Activated CD4-positive, alpha-beta T cell treated with anti-CD3 and anti-CD28 coated beads, Interleukin-2, amount 50 U/mL, for 1 hour (primary cell): ENCODE measurements at places on chromosomes 16 and 17.
A peak's percentile ranks its signal among the peaks of the same experiment; 100 is the strongest.

- DNase-seq, result no peak
These were observed 13.3 kb downstream of the USP22 start for GRCh38 chr17:21029515-21029914.

DNA sequence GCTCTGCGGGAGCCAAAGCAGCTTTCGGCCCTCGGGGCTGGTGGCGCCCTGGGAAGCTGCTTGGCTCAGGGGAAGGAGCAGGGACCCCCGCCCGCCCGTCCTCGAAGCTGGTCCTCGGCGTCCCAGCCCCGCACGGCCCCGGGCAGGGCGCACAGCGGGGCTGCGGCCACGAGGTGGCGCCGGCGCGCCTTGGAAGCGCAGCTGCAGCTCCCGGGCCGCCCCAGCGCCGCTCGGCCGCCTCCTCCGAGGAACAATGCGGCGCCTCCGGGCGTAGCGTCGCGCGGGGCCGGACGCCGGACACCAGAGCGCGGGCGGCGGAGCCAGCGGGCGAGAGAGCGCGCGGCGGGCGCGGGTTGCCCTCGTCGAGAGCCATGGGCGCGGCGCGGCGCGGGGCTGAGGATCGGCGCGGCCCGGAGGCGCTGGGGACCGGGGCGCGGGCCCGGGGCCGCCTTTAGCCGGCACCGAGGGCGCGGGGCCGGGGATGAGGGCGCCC is at the start of gene MGAT5B:
MGAT5B (plus strand) TSS at position 229 of the 493 bp plus-strand sequence. CDS start 626 bp downstream, outside the sequence.
- peak; percentile 77 for DNase-seq

- DNase-seq, result peak; percentile 89
These were observed 887 bp upstream of the LASP1 start for GRCh38 chr17:38868817-38869525.

- DNase-seq, result no peak
These were observed 90.2 kb downstream of the RTN4RL1 start for GRCh38 chr17:1934901-1935300.

GRCh38 chr17:77462090-77462489 is 321.3 kb downstream of the SEC14L1 start:
- DNase-seq, result no peak

DNA sequence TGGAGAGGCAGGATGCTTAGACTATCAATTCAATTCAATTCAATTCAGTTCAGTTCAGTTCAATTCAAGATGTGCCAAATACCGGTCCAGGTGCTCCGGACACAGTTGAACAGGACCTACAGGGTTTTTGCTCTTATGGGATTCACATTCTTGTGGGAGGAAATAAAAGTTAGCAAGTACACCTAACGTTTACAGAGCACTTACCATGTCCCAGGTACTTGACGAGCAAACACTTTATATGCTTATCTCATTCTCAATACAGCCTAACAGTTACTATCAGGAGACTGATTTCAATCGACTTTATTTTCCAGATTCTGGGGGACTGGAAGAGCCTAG is 467 bp upstream of the GDE1 start:
- no peak for DNase-seq

- DNase-seq, result peak; percentile 26
These were observed 46.1 kb upstream of the BPTF start for GRCh38 chr17:67779098-67779672.

DNA sequence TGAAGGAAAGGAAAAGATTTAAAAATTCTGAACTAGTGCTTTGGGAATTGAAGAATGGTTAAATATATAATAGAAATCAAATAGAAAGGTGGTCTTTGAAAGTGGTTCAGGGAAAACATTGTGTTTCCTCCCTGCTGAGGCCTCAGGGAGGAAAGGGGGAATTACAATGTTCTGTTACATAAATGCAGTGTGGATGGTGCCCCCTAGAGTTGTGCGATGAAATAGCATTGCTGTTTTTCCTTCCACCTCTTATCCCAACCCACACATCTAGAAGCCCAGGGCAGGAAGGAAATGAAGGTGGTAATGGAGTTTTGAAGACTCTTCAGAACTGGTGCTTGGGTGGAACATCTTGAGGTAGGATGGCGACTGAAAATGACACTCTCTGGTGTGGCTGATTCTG is 6.4 kb upstream of the TOX3 start:
- no peak for DNase-seq

- no peak for DNase-seq
These were observed 120.2 kb downstream of the SMG6 start for GRCh38 chr17:2183346-2183745.

DNA sequence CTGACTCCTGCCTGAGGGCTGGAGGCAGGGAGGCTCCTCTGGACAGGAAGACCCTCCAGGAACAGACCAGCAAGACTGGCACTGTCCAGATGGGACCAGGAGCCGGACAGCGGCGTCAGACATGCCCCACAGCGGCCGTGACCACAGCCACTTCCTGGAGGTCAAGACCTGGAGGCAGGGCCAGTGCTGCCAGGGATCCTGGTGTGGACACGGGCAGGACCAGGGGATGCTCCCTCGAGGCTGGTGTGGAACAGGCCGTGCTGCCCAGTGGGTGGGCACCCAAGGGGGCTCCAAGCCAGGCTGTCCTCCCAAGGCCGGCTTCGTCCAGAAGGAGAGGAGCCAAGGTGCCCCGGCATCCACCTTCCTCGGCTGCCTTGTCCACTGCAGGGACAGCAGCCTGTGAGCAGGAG is 4.5 kb upstream of the CCDC57 start:
- DNase-seq, result no peak

DNA sequence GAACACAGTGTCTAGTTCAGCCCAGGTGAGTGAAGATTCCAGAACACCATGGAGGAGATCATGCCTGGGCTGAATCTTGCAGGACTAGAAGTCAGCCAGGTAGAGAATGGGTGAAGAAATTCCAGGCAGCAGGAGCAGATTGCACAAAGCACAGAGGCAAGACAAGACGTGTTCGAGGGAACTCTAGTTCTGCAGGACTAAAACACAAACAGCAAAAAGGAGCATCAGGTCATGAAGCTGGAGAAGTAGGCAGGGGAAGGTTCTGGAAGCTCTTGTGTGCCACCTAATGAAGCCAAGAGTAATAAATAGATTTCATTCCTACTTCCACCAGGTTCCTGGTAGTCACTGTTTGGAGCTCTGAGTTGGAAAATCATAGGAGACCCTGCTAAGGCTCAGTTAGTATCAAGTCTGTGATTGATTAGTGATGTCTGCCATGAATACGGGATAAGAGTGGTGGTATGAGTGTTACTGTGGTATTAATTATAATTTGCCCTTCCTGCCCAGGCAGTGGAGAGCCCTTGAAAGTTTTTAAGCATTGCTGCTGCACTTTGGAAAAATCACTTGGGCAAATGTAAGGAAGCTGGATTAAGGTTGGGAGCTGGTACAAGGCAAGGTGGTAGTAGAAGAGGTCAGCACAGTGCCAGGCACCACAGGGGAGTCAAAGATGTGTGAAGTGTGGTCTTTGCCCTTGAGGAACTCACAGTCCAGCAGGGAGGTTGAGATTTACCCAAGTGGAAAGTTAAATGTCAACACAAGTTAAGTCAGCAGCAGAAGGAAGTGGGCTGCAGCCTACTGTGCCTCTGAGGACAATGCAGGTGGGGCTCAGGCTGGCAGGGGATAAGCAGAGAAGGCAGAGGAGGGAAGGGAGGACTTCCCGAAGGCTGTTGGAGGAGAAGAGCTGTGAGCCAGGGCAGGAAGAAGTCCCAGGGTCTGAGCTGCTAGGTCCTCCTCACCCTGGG is 13.5 kb upstream of the FOXN1 start:
- DNase-seq, result no peak

DNA sequence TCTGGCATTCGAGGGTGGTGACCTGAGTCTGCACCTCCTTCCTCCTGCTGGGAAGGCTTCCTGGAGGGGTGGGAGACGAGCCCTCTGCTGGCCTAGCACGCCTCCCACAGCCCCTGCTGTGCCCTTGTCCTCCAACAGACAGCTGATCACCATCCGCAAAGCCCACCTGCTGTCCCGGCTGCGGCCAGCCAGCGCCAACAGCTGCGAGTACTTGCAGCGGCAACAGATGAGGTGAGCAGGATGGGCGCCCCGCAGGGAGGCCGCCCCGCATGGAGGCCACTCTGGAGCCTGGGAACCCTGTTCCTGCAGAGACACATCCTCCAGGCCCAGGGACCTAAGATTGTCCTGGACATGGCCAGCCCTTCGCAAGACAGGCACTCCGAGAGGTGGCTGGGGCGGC is 21.6 kb downstream of the UBALD1 start:
- no peak for DNase-seq

GRCh38 chr17:72953621-72954020 is 138.9 kb downstream of the SLC39A11 start:
- DNase-seq, result no peak

- DNase-seq, result no peak
These were observed 100.7 kb downstream of the CYLD start for GRCh38 chr16:50842589-50842988.

- no peak for DNase-seq
These were observed 55.1 kb upstream of the CNTNAP4 start for GRCh38 chr16:76222087-76222486.

DNA sequence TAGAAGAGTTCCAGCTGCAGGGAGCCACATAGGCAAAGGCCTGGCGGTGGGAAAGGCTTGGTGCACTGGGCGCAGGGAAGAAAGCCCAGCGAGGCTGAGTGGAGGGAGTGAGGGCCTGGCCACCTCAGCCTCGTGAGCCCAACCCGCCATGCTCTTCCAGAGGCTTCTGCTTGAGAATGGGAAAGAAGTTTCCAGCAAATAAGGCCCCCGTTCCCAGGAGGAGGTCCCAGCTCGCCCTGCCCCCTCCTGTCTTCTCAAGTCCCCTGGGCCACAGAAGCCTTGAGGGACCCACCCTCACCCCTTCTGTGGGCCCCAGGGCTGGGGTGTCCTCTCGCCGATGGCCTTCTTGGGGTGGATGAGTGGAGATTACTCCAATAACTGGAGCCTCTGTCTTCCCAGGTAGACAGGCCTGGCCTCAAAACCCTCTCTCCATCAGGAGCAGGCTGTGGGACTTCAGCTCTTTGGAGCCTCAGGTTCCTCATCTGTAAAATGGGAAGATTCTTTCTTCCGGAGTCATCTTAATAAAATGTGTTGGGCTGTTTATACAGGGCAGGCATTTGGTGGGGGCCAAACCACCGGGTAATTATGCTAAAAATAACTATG is 933 bp upstream of the SNN start:
- DNase-seq, result no peak

- DNase-seq, result no peak
These were observed 38.6 kb upstream of the TOB1 start for GRCh38 chr17:50904518-50905459.

DNA sequence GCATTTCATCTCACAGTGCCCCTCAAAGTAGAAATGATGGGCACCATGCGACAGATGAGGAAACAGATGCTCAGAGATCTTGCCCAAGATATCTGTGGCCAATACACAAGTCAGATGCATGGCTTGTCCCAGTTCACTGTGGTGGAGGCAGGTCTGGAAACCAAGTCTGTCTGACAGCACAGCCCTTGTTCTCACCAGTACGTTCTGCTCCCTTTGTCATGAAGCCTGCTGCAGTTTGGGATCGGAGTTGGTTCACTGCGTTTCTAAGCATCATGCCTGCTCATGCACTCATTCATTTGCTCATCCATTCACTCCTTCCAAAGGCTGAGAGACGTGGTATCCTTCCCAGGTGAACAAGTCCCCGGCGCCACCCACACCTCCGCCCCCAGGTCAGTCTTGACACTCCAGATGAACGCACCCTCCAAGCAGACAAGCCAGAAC is 27.2 kb upstream of the MEAK7 start:
- DNase-seq, result no peak

DNA sequence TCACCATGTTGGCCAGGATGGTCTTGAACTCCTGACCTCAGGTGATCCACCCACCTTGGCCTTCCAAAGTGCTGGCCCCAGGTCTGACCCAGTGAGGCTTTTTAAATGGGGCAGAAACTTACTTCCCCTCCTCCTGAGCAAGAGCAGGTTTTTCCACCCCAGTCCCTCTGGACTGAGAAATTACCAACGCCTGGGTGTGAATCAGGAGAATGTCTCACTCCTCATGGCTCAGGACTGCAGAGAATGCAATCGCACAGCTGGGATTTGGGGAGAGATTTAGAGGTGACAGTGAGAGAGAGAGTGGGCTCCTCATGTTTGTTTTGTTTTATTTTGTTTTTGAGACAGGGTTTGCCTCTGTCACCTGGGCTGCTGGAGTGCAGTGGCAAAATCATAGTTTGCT is 203.6 kb downstream of the RAB11FIP4 start:
- DNase-seq, result no peak

DNA sequence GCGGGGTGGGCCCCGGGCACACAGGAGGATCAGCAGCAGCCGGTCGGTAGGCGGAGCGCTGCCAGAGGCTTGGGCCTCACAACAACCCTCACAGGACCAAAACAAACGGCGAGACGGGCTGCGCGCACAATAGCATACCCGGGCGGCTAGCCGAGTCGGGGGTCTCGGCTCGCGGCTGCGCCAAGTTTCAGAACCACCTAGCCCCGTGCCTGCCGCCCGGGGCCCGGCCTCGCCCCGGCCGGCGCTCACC is 732 bp downstream of the ULK2 start:
- DNase-seq, result peak; percentile 46

DNA sequence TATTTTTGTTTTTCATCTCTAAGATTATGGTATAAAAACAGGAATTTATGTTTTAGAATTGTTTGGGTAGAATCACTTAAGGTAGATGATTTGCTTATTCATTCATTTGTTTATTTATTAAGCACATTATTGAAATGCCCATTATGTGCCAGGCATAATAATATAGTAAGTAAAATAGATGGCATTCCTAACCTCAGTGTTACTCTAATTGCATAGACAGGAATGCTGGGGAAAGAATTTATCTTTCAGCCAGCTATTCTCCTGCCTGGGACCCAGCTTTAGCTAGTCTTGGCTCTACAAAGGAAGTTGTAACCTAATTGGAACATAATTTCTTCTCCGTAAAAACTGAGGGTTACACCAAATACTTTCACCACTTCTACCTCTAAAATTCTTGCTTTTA is 44.6 kb downstream of the NFAT5 start:
- no peak for DNase-seq

DNA sequence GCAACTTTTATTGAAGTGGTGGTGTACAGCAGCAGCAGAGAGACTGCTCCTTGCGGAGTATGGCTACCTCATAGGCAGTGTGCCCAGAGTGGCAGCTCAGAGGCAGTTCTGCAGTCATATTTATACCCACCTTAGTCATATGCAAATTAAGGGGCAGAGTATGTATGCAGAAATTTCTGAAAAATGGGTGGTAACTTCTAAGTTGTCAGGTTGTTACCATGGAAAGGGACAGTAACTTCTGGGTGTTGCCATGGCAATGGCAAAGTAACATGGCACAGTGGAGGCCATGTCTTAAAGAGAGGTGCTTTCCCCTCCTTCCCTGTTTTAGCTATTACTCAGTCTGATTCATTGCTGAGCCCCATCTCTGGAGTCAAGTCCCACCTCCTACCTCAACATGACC is 53.4 kb downstream of the MEOX1 start:
- no peak for DNase-seq

GRCh38 chr17:38908676-38909181 is 16.7 kb upstream of the LASP1NB start:
- DNase-seq, result no peak

DNA sequence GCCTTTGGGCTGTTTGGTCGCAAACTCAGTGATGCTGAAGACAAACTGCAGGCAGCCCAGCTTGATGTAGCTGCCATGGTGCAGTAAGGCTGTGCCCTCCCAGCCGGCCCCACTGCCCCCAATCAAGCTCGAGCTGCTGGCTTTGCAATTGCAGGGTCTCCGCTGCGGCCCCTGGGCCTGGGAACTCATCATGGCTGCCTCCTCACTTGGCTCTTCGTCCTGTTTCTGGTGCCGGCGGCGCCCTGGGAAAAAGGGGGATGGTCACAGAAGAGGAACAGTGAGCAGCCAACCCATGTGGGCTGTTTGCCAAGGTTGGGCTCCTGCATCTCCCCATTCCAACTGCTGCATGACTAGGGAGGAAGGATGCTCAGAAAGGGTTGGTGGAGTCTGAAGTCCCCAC is 3.4 kb upstream of the DHRS13 start:
- no peak for DNase-seq

- no peak for DNase-seq
These were observed 32.3 kb downstream of the ARL4D start for GRCh38 chr17:43430936-43431713.
